Dermis microvascular lymphatic vessel endothelial cell (primary cell): ENCODE measurements at places on chromosomes 3 and 15. TPM values are rescaled to one million over a fixed set of nuclear protein-coding genes. Genes with fewer than 3 reads are reported as not detected.

NUSAP1 gene
- 30.8 and 75.9 TPM in 2 replicates for total RNA-seq

ACTL6A gene
- 40.3 and 55.8 TPM in 2 replicates for total RNA-seq

PLCD1 gene
- total RNA-seq, result 13.2 and 13.7 TPM in 2 replicates

ITIH1 gene
- total RNA-seq, result not detected in 2 replicates

ESYT3 gene
- total RNA-seq, result under 0.01 TPM in 1 of 2 replicates, not detected in the other

KLHL40 gene
- total RNA-seq, result not detected in 2 replicates

SPINT1 gene
- total RNA-seq, result 0.90 and 1.1 TPM in 2 replicates

NCKIPSD gene
- total RNA-seq, result 4.6 and 5.9 TPM in 2 replicates

MINAR1 gene
- 0.51 and 1.0 TPM in 2 replicates for total RNA-seq

ALG1L2 gene
- 0.13 TPM in 1 of 2 replicates, not detected in the other for total RNA-seq

CCR1 gene
- not detected in 2 replicates for total RNA-seq

SAMMSON gene
- not detected in 2 replicates for total RNA-seq

EXD1 gene
- under 0.01 TPM in 1 of 2 replicates, not detected in the other for total RNA-seq

MON1A gene
- 6.5 and 10.0 TPM in 2 replicates for total RNA-seq

PTX3 gene
- total RNA-seq, result 219 and 387 TPM in 2 replicates
